Omental fat pad (tissue), 4 donors: ENCODE measurements at places on chromosomes 2 and 18.

- peak; percentile 34 for DNase-seq
These were observed 1.3 kb upstream of the LRP2 start for GRCh38 chr2:169363560-169364150.

- no peak for DNase-seq
These were observed 223.1 kb downstream of the AGAP1 start for GRCh38 chr2:235716875-235717496.

DNA sequence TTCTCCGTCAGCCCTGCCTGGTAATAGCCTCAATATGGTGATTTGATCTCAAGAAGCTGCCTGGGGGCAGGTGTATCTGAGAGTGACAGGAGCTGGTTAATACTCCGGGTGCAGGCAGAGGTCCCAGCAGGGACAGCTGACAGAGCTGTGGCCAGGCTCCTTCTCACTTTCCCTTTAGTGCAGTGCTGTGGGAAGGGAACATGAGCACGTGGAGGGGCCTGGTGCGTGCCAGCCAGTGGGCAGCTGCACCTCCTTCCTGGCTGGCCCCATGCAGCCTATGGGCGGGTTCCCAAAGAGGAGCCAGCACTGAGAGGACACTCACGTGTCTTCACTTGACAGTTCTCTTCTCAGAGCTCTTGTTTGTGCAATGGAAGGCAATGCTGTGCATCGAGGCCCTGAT lies 9.1 kb downstream of the CNNM4 start:
- no peak for DNase-seq

- peak; percentile 45 for DNase-seq
These were observed 90.5 kb downstream of the NDUFA10 start for GRCh38 chr2:239934571-239935171.
